ENCODE measurements at places on chromosomes 3 and 15. TPM values are rescaled to one million over a fixed set of nuclear protein-coding genes. Genes with fewer than 3 reads are reported as not detected.

The CYP8B1 gene
- total RNA-seq: not detected

The TF gene
- not detected for total RNA-seq

The GOLGA8A gene
- 16.9 TPM for total RNA-seq

The P2RY13 gene
- not detected for total RNA-seq

The FGF12 gene
- total RNA-seq: not detected

The ZBED2 gene
- total RNA-seq: 108 TPM

The TMEM207 gene
- not detected for total RNA-seq

The UCN2 gene
- 35.4 TPM for total RNA-seq

The ANP32A gene
- 145 TPM for total RNA-seq

The SLC35G2 gene
- 1.8 TPM for total RNA-seq

The CYP1A2 gene
- not detected for total RNA-seq

The GAP43 gene
- total RNA-seq: not detected

The KCNMB3 gene
- total RNA-seq: 0.54 TPM

The VEPH1 gene
- total RNA-seq: 0.82 TPM

The OIP5 gene
- 15.8 TPM for total RNA-seq

The TBL1XR1 gene
- 107 TPM for total RNA-seq

The GCSAM gene
- 1.3 TPM for total RNA-seq

The FILIP1L gene
- 21.1 TPM for total RNA-seq

The CAND2 gene
- total RNA-seq: 1.9 TPM

The ADGRG7 gene
- total RNA-seq: not detected

The TGM5 gene
- total RNA-seq: not detected

The EHHADH gene
- total RNA-seq: 5.5 TPM

The SCN11A gene
- not detected for total RNA-seq

The PRR20G gene
- total RNA-seq: not detected

The HERC2 gene
- total RNA-seq: 32.4 TPM

The TMEM212 gene
- total RNA-seq: not detected

The CBLB gene
- 8.2 TPM for total RNA-seq

The NDUFAF3 gene
- 108 TPM for total RNA-seq

The KBTBD13 gene
- total RNA-seq: not detected

The THSD4 gene
- total RNA-seq: 44.0 TPM

The NOX5 gene
- 0.14 TPM for total RNA-seq

The SLC2A2 gene
- not detected for total RNA-seq

The HHLA2 gene
- total RNA-seq: not detected

The SLC9C1 gene
- not detected for total RNA-seq

The THRB gene
- 3.1 TPM for total RNA-seq

The EHD4 gene
- total RNA-seq: 52.5 TPM

The LRRC57 gene
- 20.0 TPM for total RNA-seq

The ANKUB1 gene
- total RNA-seq: 0.82 TPM

The TLNRD1 gene
- total RNA-seq: 12.4 TPM

The PYGO1 gene
- total RNA-seq: 7.5 TPM

The TIPARP gene
- total RNA-seq: 116 TPM

The XPC gene
- total RNA-seq: 44.8 TPM

The MAPKAPK3 gene
- 118 TPM for total RNA-seq

The ATP13A4 gene
- total RNA-seq: not detected

The NR2E3 gene
- total RNA-seq: 0.65 TPM

All from foreskin keratinocyte (primary cell).